ENCODE measurements at places on chromosomes 11 and 22.

- peak; percentile 77 for DNase-seq
Observed at GRCh38 chr11:30917859-30918478, 331.8 kb upstream of the MPPED2 start.

DNA sequence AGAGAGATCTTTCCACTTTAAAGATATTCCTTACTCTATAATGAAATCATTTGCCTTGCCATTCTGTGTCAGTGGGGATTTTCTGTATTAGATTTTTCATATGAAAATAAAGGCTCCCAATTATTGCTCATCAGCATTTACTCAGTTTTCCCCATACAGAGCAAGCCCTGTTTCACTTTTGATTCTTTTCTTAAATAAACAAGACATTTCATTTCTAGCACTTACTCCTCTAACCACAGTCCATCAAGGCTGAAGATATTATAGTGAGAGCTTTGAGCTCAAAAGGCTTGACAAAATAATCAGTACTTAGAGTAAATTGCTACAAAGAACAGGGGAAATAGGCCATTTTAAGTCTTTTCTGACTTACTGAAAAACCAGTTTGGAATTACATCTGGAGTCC lies 385.1 kb downstream of the LRRC4C start:
- no peak for DNase-seq

DNA sequence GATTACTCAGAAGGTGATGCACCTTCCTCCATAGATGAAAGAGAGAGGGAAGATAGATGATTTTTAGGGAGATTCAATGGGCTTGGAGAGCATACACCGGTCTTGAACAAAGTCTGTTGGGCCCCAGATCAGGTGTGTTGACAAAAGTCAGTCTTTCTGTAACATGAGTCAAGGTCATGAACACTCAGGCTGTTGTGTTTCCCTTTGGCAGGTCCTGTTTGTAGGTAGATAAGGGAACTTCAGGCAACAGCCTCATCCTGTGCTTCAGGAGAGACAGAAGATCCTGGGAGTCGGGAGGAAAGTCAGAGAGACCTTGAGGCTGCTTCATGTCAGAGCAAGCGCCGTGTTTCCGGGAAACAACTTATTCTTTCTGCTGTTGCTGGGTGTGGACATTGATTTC lies 703.1 kb downstream of the BRD1 start:
- DNase-seq = no peak

DNA sequence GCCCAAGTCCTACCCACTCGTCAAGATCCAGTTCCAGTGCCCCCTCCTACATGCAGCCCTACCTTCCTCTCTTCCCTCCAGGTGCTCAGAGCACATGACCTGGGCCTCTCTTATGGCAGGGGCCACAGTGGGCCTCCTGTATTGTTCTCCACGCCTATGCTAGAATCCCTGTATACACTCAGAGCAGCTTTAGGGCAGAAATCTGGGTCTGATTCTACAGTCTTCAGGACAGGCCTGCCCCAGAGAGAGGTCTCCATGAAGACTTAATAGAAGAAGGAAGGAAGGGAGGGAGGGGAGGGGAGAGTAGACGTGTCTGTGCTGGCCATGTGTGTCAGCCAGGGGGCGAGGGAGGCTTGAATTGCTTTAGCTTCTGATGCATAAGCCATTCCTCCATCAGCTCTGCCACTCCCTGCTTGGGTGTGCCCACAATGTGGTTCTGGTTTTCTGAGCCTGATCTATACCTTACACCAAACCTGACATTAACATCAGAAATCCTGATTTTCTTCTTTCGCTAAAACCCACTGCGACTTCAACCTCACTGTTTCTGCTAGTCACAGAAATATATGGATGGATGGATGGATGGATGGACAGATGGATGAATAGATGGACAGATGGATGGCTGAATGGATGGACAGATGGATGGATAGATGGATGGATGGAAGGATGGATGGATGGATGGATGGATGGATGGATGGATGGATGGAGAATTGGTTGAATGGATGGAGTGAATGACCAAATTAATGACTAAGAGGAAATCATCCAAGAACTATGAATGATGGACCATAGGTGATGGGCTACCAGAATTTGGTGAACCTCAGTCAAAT lies 56.6 kb upstream of the PRDM11 start:
- no peak for DNase-seq

DNA sequence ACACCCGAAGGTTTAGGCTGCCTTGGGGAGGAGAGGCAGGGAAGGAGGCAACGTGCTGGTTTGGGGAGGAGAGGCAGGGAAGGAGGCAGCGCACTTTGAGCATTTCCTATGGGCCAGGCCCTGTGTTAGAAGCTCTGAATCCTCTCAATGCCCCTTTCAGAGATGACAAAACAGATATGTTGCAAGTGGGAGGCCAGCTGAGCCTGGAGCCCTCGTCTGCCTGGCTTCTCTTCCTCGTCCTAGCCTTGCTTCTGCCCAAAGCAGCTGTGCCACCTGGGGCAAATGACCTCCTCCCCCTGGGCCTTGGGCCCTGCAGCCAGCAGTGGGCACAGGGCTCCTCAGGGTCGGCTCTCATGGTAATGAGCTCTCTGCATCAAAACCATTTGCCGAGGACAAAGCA lies 15.3 kb upstream of the LRRC32 start:
- no peak for DNase-seq

GRCh38 chr11:118908901-118909618 lies 16.7 kb downstream of the BCL9L start:
- DNase-seq = no peak

DNA sequence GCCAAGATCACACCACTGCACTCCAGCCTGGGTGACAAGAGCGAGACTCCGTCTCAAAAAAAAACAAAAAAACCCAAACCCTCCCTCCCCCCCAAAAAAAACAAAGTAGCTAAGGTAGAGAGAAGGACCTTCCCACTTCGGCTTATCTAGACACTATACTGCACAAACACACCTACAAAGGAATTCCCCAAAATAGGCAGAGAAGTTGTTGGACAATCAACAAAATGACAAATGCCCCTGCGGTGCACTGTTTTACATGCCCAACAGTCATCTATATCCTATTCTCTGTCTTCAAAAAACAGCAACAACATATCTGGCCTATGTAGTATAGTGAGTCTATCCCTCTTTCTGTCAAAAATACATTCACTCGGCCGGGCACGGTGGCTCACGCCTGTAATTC lies 6.6 kb upstream of the DPF2 start:
- DNase-seq = no peak

DNA sequence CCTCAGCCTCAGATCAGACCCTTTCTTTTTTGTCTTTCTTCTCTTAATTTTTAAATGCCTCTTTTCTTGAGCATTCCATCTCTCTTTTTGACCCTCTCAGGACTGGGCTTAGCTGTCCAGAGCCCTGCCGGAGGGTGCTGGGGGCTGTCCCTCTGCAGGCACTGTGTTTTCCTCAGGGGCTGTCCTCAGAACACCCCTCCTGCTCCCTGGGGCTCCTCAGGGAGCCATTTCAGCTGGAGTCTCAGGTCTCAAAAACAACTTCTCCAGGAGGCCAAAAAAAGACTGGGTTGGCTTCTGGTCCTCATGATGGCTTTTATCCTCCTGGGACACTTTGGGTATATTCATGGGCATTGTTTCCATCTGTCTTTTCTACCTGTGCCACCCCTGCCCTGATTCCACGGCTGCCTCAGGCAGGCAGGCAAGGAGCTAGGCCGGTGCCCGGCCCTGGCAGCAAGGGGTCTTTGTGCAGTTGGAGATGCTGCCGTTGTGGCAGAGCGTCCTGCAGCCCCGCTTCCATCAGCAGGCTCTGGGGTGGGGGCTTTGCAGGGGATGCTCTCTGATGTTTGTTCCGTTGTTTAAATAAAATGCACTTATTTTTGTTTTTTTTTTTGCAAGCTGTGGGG lies 85.1 kb downstream of the CEP164 start:
- no peak for DNase-seq

GRCh38 chr11:34587282-34587677 lies 33.6 kb upstream of the EHF start:
- no peak for DNase-seq

- DNase-seq = no peak
Observed at GRCh38 chr22:24587251-24587650, 5.6 kb downstream of the LRRC75B start.

DNA sequence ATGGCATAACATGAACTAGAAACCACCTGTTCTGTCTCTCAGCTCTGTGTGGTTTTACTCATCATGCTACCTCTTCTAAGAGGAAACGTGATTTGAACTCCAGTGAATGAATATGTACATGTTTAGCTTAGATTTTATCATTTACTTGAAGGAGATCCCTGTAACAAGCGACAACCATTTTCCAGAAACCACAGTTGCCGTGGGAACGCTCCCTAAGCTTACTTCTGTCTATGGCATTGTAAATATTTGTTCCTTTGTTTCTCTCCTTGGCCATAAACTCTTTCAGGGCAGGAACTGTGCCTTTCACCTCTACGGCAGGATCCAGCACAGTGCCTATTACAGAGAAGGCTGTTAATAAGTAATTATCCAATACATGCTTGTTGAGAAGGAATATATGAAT lies 17.1 kb upstream of the TPH1 start:
- no peak for DNase-seq

Measured in NAMALWA (cell line).